ENCODE measurements at places on chromosomes 7 and 10.

- DNase-seq, result peak; percentile 22
Observed at GRCh38 chr10:70272925-70273316, 10.9 kb downstream of the NPFFR1 start.

GRCh38 chr7:33646166-33646565 is 259.2 kb upstream of the BMPER start:
- no peak for DNase-seq

DNA sequence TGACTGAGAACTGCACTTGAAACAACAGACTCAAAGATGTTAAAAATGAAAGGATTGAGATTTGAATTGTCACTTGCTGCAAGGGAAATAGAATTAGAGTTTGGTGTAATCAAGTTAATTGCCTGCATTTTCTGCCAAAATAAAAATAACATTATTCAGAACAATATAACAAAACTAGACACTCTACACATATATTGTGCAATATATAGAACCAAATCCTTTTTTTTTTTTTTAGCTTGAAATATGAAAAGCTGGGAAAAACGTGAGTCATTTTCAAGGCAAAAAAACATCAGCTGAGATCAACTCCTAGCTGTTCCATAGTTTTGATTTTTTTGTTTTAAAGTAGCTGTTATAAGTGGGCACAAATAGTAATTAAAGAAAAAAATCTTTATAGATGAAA is 561.5 kb downstream of the DNAJB9 start:
- DNase-seq, result no peak

- DNase-seq, result no peak
Observed at GRCh38 chr7:26460351-26461085, 168.9 kb downstream of the SNX10 start.

DNA sequence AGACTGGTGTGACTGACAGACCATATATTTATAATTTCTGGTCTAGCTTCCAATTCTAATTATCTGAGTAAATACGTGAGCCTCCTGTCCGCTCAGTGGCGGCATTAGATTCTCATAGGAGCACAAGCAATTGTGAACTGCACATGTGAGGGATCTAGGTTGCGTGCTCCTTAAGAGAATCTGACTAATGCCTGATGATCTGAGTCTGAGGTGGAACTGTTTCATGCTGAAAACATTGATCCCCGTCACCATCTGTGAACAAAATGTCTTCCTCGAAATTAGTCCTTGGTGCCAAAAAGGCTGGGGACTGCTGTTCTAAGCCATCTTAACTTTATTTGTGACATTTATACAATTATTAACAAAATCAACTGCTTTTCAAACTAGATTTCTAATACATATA is 164.7 kb upstream of the MEOX2 start:
- DNase-seq, result no peak

- DNase-seq, result no peak
Observed at GRCh38 chr10:43667317-43667731, 18.6 kb upstream of the ZNF32 start.

- no peak for DNase-seq
Observed at GRCh38 chr10:75709245-75709644, 277.8 kb downstream of the LRMDA start.

- no peak for DNase-seq
Observed at GRCh38 chr7:151053096-151053495, 4.6 kb downstream of the CDK5 start.

DNA sequence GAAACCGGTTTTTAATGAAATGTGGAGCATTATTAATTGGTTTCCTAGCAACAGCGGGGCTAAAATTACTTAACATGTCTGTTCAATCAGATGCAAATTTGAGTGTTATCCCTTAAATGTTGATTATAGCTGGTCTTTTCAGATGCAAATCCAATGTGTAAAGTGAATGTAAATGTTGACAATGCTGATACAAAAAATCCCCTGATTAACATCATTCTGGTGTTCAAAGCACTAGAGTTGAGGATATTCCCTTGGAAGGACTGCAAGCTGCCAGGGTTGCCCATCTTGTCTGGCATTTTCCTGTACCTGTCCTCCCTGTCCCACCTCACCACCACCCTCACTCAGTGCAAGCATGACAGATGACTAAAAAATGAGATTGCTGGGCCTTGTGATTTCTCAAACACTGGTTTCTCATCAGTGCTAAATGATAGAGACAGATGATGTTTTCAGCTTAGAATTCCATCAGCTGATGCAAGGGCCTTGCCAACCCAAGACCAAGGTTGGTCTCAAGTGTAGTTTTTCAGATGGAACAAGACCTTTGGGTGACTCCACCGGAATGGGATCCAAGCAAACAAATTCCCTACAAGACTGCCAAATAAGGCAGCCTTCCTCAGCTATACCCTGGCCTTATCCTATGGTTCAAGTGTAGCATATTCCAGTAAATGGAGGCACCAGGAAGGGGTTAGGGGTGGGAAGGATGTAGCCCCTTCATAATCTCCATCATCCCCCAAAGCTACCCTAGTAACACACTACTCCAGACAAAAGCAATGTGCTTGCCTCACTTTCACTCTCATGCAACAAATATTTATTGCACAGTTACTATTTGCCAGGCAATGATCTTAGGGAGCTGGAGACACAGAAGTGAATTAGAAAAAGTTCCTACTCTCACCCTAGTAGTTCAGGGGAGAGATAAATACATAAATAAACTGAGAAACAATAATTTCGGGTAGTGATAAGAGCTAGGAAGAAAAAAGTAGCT is 54.9 kb downstream of the JAZF1 start:
- no peak for DNase-seq

GRCh38 chr10:14736043-14736442 is 38.7 kb downstream of the FAM107B start:
- no peak for DNase-seq

DNA sequence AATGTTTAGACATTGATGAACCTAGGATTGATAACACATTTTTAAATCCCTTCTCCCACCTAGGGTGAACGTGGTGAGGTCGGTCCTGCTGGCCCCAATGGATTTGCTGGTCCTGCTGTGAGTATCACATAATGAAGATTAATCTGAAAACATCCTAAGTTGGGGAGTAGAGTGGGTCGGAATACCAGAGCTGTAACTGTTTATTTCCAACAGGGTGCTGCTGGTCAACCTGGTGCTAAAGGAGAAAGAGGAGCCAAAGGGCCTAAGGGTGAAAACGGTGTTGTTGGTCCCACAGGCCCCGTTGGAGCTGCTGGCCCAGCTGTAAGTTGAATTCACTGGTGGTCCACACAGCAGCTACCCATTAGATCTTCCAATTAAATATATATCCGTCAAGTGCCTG is 25.6 kb downstream of the COL1A2 start:
- no peak for DNase-seq

DNA sequence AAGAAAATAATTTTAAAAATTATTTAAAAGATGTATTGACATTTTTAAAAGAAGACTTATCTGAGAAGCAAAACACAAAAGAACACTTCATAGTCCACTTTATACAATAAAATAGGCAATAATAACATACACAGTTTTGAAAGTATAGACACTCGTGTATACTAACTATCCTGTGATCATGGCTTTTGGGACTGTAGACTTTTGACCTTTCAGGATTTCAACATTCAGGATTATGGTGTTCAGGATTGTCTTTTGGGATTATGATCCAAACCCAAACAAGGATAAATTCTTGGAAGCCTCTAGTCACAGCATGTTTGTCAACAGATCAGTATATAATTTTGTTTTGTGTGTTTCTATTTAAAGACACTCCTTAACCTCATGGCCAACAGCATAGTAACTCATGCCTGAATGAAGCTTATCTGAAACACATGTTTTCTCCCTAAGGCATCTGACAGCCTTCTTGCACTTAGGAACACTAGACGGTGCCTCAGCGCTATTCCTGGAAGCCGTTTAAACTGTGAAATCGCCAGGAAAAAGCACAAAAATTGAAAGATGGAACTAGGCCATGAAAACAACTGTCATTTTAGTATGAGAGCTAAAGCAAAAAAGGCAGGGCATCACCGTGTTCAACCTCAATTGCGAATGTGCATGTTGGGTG is 29.9 kb downstream of the GSAP start:
- no peak for DNase-seq

DNA sequence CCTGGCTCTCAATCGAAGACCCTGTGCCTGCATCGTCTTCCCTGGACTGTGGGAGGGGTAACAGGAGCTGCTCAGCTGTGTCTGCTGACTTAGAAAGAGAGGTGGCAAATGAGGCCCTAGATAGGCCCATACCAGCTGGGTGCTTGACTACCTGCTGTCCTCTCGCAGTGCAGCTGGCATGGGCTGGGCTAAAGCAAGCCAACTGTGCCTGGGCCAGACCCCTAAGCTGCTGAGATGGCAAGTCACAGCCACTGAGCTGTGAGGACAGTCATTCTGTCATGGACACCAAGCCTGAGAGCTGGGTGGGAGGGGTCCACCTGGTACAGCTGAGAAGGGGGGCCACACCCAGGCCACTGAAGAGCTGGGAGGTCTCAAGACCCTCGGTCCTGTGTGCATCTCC is 45.8 kb upstream of the AQP1 start:
- no peak for DNase-seq

- DNase-seq, result peak; percentile 55
Observed at GRCh38 chr10:21496343-21497176, 28.9 kb downstream of the SKIDA1 start.

DNA sequence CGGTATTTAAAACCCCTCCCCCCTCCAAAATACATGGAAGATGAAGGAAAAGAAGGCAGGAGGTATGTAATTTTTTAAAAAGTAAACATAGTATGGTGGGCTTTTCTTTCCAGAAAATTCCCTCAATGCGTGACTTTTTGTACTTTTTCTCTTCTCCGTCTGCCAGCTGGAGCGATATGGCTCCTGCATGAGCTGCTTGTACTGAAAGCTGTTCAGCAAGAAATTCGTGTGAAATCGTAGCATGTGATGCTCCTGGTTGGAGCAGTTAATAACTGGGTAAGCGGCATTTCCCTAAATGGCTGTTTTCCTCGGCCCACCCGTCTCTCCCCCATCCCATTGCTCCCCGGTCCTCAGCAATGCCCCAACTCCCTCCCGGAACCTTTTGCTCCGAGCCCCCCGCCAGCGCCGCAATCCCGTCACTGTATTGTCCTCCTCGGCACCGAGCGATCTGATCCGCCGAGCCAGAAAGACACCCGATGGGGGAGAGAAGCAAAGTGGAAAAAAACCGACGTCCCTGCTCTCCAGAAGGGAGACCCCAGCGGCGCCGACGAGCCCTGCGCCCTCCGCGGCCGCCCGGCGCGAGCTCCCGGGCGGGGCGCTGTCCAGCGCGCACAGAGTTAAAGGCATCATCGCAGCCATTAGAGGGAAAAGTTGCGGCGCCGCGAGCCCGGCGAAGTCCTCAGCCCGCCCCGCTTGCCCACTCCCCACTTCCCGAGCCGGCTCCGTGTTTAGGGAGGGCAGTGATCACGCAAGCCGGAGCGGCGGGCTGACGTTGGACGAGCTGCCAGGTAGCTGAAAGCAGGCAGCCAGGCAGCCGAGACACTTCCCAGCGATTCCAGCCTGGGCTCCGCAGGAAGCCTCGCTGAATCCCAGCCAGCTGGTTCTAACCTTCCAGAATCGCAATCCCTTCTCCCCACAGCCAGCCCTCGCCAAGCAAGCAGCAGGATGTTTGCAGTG is at the start of gene VSTM2A:
Gene VSTM2A, plus strand, starts transcription at position 707 of the 957 bp plus-strand sequence. CDS start 356 bp downstream, outside the sequence.
- DNase-seq, result peak; percentile 50

DNA sequence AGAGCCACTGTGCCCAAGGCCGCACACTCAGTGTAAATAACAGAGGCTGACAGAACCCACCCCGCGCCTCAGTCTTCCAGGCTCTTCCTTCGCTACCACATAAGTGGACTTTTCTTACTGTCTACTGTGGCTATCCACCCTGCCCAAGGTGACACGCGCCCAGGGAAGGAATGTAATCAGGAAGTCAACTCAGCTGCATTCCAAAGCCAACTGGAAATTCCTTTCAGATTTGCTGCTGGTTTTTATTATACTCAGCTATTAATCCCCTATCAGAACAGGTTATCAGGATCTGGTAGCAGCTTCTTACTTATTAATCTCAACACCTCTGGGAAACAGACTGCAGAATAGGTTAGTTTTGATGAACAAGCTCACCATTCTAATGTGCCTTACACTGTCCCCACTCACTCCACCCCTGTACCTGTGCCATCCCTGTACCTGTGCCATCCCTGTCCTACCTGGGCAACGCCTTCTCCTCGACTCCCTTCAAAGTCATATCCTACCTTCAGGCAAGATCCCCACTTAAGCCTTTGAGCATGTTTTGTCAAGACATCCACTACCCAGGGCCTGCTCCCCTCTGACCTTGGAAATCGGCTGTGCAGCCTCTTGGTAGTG is 90.7 kb downstream of the NHLRC2 start:
- DNase-seq, result no peak

DNA sequence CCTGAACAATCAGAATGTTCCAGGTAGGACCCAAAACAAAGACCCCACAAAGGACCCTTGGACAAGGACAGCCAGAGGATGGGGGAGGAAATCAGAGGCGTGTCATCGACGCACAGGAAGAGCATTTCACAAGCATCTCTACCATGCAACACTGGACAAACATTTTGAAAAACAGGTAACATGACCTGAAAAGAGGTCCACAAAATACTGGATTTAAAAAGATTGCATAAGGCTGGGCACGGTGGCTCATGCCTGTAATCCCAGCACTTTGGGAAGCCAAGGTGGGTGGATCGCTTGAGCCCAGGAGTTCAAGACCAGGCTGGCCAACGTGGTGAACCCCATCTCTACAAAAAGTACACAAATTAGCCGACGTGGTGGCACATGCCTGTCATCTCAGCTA is 60.5 kb upstream of the RNF32 start:
- DNase-seq, result no peak

DNA sequence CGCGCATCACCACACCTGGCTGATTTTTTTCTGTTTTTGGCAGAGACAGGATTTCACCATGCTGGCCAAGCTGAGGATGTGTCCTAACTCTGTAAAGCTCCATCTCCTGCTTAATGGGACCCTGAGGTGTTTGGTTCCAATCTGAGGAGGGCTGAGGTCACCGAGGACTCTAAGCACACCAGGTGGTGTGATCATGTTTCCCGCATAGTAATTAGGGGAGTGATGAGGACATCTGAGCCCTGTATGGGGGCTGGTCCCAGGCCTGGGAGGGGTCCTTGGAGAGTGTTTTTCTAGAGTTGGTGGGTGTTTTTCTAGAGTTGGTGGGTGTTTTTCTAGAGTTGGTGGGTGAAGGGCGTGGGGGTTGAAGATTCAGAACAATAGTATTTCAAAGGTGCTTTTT is 3.0 kb upstream of the ABHD11 start:
- DNase-seq, result no peak

DNA sequence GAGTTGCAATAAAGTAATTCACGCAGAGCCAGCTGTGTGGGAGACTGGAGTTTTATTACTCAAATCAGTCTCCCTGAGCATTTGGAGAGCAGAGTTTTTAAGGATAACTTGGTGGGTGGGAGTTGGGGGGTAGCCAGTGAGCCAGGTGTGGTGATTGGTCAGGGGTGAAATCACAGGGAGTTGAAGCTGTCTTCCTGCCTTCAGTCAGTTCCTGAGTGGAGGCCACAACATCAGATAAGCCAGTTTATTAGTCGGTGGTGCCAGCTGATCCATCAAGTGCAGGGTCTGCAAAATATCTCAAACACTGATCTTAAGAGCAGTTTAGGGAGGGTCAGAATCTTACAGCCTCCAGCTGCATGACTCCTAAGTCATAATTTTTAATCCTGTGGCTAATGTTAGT is 3.3 kb upstream of the CYP51A1 start:
- no peak for DNase-seq

Measured in HEK293T (cell line).